Stimulated activated CD4-positive, alpha-beta T cell treated with anti-CD3 and anti-CD28 coated beads, Interleukin-1b, Interleukin-23, amount 100 ng/mL, for 1 hour (primary cell): ENCODE measurements at places on chromosomes 2 and 18.

GRCh38 chr2:234826681-234827080 lies 125.1 kb upstream of the SH3BP4 start:
- no peak for DNase-seq

DNA sequence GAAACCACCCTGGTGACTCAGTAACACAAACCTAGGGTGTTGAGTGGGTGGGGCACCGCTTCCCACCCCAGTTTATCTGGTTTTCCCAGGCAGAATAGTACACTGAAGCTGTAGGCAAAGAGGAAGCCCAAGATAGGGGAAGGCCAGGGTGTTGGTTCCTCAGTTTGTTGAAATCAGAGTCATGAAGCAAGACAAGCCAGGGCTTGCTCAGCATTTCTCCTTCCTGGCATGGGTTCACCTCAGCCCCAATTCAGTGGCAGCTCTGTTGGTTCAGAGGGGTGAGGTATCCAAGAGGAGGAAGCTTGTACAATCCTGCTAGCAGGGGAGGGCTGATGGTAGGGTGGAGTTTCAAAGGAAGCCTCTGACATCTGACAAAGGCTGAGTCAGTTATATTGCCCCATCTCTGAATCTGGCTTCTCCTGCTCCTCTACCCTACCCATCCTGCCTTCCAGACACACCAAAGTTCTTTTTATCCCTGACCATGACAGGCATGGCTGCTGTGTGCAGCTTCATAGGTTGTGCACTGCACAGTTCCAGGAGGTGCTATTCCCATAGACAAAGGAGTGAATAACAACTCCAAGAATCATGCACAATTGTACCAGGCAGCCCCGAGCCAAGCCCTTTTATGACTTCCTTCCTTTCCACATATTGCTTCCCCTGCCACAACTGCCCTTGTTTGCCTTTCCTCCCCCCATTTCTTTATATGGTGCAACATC lies 24.9 kb upstream of the RAB10 start:
- no peak for DNase-seq

GRCh38 chr18:62445386-62445917 lies 77.4 kb upstream of the ZCCHC2 start:
- DNase-seq = no peak

DNA sequence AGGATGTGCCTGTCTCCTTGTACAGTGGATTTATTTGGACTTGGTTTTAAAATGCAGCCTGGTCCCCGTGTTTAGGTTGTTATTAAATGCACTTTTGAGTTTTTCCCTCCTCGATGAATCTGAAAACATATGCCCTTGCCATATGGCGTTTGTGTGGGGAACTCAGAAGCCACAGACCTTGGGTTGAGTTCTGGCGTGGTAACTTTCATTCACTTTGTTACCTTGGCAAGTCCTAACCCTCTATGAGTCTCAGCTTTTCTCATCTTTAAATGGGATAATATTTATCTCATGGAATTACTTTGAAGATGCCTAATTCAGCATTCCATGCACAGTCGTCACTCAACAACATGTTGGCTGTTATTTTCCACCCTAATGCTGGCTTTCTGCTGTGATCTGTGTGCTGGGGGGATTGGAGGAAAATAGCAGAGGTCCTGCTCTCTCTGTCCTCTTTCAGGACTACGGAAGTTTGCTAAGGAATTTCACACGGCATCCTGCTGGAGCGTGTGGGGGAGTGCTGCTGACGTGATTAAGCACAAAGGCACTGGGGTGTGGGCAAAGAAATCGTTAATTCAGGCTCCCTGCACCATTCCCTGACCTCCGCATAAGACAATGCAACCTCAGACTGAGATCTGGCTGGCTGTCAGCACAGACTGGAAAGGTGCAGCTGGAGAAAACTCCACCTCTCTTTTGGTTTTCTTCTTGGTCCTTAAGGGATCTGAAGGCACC lies 61.7 kb downstream of the LDLRAD4 start:
- DNase-seq = no peak

- DNase-seq = no peak
These were observed 56.3 kb downstream of the MARCHF4 start for GRCh38 chr2:216315802-216316603.

DNA sequence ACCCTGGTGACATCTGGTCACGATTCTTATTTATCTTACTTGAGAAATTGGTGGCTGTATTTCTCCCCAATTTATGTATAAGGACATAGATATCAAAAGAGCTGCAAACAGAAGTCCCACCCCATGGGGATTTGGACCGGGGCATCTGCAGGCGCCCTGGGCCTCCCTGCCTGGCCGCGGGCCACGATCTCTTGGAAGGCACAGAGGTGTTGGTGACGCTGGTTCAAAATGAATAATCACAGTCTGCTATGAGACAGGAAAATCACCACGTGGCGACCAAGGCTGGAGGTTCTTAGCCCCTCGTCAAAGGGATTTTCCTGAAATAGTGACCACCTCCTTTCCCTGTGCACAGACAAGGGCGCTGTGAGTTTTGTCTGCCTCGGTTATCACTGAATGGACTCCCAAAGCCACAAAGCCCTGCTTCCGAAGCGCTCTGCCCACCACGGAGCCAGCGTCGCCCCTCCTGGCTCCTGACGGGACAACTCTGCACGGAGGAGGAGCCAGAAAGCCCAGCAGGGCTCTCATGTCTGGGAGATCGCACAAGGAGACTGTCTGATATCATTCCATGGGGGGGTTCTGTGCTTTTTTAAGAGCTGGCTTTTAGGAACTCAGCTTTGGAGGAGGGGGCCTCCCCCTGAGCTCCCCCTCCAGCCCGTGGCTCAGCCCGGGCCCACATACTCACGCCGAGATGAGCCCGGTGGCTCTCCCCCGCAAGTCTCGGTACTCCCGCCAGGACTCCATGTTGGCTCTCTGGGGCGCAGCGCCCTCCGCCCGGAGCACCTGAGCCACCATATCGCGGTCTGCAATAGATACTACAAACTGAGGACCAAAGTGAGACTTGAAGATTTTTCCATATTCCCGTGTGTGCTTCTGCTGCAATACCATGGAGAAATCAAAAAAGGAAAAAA lies 14.6 kb downstream of the CYP27C1 start:
- no peak for DNase-seq

- no peak for DNase-seq
These were observed 86.7 kb downstream of the C18orf54 start for GRCh38 chr18:54444319-54444914.

DNA sequence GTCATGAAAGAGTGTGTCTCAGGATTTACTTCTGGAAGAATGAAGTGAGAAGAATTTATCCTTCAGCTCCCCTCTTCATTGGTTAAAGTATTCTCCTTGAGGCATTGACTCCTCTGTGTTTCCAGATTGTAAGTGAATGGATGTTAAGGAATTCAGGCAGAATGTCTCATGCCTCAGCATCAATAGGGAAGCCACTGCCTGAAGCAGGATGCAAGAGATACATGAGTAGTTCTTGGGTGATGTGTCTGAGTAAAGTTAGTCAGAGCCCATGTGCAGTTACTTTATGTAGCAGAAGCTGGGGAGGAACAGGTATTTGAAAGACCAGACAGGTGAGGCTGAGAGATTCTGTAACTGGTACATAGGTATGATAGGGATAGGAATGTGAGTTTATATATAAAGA lies 34.0 kb upstream of the TMEFF2 start:
- no peak for DNase-seq

DNA sequence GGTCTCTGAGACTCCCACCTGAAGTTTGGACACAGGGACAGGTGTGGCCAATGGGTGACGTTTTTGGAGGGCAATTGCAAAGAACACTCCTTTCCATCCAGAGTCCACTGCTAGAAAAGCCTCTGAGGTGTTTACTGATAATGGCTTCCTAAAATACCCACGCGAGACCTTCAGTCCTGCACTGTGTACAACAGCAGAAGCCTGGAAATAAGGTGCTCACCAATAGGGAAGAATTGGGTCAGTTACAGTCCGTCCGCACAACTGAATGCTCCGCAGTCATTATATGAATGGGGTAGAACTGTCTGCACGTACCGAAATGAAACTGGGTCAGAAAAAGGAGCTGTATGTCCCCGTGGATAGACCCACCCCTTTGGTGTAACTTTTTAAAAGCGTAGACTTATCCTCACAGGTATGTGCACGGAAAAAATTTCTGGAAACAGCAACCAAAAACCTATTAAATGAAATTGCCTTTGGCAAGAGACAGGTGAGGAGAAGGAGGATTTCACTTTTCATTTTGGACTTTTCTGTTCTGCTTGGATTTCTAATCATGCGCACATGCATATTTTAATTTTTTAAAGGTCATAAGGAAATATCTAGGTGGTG lies 29.4 kb downstream of the SDC1 start:
- DNase-seq = no peak

- no peak for DNase-seq
These were observed 150.5 kb upstream of the SMAD7 start for GRCh38 chr18:49101236-49101635.

DNA sequence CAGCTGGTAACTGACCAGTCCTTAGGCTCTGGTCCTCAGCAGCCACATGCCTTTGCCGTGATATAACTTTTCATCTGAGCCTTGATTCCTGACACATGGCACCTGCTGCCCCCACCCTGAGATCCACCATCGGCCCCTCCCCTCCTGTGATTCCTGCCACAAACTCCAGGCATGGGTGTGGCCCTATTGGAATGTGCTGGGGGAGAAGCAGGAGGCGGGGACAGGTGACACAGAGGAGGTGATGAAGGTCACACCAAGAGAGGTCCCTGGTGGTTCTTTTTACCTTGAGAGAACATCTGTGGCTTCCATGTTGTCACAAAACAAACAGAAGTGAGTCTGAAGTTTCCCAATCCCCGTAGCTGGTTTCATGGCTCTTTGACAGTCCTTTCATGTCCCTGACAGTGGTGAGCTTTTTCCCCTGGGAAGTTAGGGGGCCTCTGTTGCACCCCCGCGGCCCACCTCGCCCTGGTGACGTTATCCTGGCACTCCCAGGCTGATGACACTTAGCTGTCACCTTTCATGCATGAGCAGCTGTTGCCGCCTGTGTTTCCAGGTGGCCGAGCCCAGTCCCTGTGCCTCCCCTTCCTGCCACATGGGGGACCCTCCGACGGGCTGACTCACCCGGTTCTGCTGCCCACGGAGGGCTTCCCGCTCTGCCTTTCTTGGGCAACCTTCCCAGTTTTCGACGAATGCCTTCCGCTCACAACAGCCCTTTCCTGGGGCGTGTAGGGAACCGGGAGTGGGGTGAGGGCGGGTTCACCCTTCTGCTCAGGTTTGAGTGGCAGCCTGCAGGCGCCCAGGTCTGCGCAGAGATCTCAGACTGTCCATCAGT lies 66.3 kb upstream of the GLI2 start:
- no peak for DNase-seq

GRCh38 chr18:79525556-79526467 lies 130.1 kb downstream of the NFATC1 start:
- no peak for DNase-seq

DNA sequence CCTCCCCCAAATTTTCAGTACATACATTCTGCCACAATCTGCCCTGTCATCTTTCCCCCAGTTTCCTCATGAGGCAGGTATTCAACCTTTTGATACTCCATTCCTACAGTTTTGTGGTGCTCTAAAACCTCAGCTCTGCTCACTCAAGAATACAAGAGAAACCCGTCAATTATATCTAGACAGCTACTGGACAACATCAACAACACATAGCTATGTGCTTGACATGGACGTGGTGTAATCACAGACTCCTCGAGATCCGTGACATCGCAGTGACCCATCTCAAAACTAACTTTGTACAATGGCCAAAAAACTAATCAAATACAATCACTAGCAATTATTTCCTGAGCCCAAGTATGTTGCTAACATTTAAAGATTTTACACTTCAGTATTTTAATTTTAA lies 23.6 kb downstream of the WDSUB1 start:
- no peak for DNase-seq

- no peak for DNase-seq
These were observed 7.8 kb upstream of the CNDP2 start for GRCh38 chr18:74488354-74488753.
